AG20443 (cell line): ENCODE measurements at places on chromosomes 6 and 20.

DNA sequence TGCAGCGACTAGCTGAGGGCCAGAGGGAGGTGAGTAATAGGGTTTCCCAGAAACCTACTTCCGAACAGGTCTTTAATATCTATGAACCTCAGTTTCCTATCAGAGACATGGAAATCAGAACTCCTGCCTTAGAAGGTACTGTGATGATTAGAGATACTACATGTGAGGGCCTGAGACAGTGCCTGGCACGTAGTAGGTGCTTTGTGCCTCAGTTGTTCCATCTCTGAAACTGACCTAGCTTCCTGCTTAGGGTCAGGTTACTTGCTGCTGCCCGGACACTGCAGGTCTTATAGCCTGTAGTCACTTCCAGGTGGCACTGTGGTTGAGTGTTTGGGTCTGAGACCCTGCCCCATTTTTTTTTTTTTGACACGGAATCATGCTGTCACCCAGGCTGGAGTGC is 20.9 kb downstream of the RAB44 start:
- DNase-seq, result no peak

- no peak for DNase-seq
Observed at GRCh38 chr6:72758901-72759300, 137.0 kb downstream of the KCNQ5 start.

- no peak for DNase-seq
Observed at GRCh38 chr6:20362623-20363022, 39.1 kb upstream of the E2F3 start.

- DNase-seq, result no peak
Observed at GRCh38 chr6:36566418-36566905, 19.2 kb upstream of the STK38 start.

GRCh38 chr6:41167173-41167963 is 4.5 kb upstream of the TREM2 start:
- DNase-seq, result peak; percentile 34

DNA sequence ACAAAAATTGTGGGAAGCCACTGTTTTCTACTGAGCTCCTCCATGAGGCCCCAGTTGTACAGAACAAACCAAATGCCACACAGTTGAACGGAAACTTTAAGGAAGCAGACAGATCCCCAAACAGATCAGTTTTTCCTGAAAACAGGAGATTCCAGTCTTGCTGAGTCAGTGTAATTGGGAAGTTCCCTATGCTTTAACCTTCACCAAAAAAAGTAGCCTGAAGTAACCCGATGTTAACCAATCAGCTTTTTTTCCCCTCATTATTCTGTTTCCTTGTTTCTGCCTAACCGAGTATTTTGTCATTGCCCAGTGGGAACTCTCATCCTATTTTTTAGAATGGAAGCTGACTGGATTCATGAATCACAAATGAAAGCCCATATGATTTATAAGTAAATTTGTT is 36.7 kb downstream of the MARCKS start:
- DNase-seq, result no peak
